ENCODE measurements at places on chromosomes 1 and 21.

GRCh38 chr1:37793773-37794371, at the start of gene MANEAL:
Gene MANEAL, plus strand, starts transcription at chr1:37793847. Its CDS starts 336 bp downstream, at chr1:37794183.
- peak; percentile 28 for DNase-seq

DNA sequence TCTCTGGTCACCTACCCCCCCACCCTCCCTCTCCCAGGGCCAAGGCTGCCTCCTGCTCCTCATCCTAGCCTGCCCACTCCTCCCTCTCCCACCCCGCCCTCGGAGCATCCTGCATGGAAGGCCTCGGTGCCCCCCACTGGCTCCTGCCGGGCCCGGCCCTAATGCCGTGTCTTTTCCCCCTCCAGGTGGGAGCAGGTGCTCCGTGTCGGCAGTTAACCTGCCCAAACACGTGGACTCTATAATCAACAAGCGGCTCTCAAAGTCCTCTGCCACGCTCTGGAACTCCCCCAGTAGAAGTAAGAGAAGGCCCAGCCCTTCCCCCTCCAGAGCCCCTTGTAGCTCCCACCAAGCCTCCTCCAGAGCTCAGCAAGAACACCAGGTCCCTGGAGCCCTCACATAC, 18.8 kb downstream of the MAP7D1 start:
- no peak for DNase-seq

DNA sequence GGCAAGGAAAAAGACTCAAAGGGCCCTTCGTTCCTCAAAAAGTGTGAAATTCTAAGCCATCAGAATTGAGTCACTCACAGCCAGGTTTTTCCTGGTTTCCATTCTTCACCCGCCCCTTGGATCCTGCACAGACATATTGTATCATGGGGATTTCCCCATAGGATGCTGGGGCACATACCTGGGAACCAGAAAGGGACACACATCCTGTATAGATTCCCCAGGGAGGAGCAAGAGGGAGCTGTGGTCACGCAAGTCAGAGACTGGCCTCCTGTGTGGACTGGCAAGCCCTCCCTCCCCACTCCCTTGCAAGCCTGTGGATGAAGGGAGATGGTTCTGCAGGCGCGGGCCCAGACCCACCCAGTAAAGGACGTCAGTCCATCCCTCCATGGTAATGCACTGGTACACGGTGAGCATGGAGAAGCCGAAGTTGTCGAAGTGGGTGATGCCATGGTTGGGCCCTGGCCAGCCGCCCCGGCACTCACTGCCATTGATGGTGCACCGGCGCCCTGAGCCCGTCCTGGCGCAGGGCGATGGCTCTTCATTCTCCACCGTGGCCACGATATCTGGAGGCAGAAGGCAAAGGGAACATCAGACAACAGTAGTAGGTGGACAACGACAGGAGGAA, 23.2 kb downstream of the CACNA1S start:
- DNase-seq = no peak

DNA sequence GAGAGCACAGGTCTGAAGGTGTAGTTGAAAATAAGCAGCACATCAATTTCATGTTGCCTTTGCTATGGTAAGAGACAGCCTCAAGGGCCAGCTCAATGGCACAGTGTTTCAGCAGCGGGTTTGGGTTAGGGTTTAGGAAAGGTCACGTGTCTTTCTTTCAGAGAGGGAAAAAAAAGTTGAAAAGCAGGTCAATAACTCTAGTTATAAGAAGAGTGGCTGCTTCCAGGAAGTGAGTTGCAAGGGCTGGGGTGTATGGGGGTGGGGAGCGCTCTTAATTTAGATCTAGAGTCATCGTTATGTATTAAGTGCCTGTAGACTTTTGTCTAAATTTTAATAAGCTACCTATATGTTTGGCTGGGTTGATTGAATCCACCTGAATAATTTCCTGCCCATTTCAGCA, 118.5 kb upstream of the SPAG17 start:
- no peak for DNase-seq

GRCh38 chr1:28518745-28519341, 13.0 kb downstream of the RCC1 start:
- no peak for DNase-seq

DNA sequence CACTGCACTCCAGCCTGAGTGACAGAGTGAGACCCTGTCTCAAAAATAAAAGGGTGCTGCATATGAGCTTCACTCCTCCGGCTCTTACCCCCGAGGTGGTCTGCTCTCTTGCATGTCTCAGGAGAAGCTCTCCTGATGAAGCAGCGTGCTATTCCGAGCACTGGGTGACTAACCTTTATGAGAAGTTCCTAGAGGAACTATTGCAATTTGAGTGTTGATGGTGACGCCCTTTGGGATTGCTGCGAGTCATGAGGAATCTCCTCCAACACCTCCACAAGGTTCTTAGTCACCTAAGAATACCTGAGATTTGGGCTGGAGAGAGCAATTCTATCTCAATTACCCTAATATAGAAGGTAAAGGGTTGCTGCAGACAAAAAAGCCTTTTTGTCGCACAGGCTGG, 40.8 kb upstream of the TINAGL1 start:
- no peak for DNase-seq

DNA sequence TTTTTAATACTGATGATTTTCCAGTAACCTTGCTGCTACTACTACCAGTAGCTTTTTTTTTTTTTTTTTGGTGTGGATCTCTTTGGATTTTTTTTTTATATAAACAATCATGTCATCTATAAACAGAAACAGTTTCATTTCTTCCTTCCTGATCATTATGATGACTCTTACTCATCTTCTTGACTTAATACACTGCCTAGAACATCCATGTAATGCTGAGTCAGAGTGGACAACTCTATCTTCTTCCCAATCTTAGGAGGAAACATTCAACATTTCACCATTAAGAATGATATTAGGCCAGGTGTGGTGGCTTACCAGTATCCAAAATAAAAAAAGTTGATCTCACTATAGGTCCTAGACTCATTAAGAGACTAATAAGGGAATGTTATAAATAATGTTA, 69.1 kb downstream of the RUSC1 start:
- DNase-seq = no peak

GRCh38 chr1:26021647-26022403, at the start of gene EXTL1:
Gene EXTL1, plus strand, starts transcription at chr1:26021775. Its CDS starts 872 bp downstream, at chr1:26022647.
- no peak for DNase-seq

- no peak for DNase-seq
Measured at GRCh38 chr1:205670611-205671430, 9.5 kb downstream of the SLC45A3 start.

DNA sequence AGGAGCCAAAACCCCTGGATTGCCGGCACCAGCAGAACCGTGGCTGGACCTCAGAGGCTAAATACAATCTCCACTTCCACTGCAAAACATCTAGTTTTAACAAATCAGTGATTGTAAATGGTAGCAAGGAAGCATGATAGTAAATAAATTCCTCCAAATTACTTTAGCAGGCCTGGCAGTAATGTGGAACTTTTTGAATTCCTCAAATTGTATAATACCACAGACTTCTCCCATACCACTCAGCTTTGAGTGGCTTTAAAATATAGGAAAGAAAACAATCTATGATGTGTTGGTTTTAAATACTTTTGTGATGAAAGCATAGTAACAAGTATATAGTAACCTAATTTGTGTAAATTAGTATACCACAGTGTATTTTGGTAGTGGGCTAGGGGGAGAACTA, 34.1 kb downstream of the NIBAN1 start:
- DNase-seq = no peak
